Astrocyte (in vitro differentiated cells and primary cell): ENCODE measurements at places on chromosomes 4 and X. TPM values are rescaled to one million over a fixed set of nuclear protein-coding genes. Genes with fewer than 3 reads are reported as not detected.
A peak's percentile ranks its signal among the peaks of the same experiment; 100 is the strongest.

GRCh38 chr4:1703867-1704266 is 8.3 kb downstream of the SLBP start:
- H3K36me3 ChIP-seq: peaks cover 21% of the 10 kb centered on the region
- no peak overlapping the region for H3K27ac ChIP-seq
- H3K4me3 ChIP-seq: no peak overlapping the region

- H3K4me1 ChIP-seq: peaks cover under 1% of the 10 kb centered on the region
- H3K4me3 ChIP-seq: no peak overlapping the region
- H3K27ac ChIP-seq: no peak overlapping the region
- no peaks in the 10 kb centered on the region for H3K36me3 ChIP-seq
- H3K27me3 ChIP-seq: no peaks in the 10 kb centered on the region
Observed at GRCh38 chr4:6634746-6635145, 5.7 kb upstream of the MRFAP1 start.

- no peaks in the 10 kb centered on the region for H3K36me3 ChIP-seq
- no peak for DNase-seq
- no peak overlapping the region for H3K4me3 ChIP-seq
Observed at GRCh38 chr4:24675721-24676389, 91.5 kb upstream of the DHX15 start.

DNA sequence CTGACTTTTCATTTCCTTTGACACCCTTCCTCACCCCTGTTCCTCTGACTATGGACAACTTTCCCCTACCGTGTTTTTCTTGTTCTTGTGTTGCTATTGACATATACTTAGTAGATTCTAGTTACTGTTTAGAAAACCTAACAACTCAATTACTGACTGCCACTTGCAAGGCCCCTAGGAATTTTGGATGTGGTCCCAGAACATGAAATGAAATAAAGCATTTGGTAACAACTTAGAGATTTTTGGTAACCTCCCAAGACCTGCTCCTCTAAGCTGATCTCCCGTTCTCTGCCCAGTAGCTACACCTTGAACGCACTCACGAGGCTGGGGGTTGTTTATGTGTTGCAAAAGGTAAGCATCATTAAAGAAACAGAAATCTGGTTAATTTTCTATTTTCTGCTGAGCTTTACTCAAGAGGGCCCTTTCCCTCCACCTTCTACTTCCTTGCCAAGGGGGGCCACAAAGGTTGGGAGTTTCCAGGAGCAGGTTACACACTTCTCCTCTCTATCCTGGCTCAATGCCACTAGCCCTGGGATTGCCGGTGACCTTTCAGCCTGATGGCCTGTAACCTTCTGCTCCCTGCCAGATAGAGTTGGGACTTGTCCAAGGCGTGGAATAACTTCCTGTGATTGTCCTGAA is 20.5 kb downstream of the GAB3 start:
- H3K27me3 ChIP-seq: no peaks in the 10 kb centered on the region
- H3K36me3 ChIP-seq: no peaks in the 10 kb centered on the region
- H3K4me1 ChIP-seq: peaks cover 64% of the 10 kb centered on the region
- no peak overlapping the region for H3K27ac ChIP-seq
- H3K4me3 ChIP-seq: no peak overlapping the region

DNA sequence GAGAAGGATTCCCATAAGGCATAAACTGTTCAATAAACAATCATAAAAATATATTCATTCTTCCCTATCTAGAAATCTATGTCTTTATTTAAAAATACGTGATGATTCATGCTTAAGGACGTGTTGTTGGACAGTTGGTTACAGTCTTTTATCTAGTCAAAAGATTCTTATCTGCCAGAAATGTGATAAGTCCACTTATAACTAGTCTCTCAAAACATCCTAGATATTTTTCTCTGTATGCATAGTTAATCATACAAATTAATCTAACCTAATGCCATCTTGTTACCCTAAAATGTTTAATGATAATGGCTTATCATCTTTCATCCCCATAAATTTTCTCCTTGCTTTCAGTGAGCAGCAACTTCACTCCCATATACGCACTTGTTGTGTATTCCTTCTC is 89.0 kb downstream of the SLC39A8 start:
- no peaks in the 10 kb centered on the region for H3K27me3 ChIP-seq
- no peaks in the 10 kb centered on the region for H3K36me3 ChIP-seq
- no peaks in the 10 kb centered on the region for H3K4me1 ChIP-seq
- no peak overlapping the region for H3K27ac ChIP-seq
- DNase-seq: no peak
- H3K4me3 ChIP-seq: no peak overlapping the region

DNA sequence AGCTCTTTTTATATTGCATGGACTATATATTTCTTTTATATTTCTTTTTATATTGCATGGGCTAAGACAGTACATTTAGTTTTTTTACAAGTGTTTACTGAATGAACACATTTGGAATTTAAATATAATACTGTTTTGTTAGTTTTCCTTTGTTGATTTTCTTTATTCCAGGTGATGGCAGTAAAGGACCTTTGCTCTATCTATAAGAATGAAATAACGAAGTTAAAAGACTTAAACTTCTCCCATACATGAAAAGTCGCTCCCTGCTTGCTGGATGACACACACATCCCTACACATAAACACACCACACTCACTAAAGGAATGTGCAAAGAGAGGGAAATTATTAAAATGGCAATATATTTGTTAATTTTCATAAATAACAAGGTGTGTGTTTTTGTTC is 102.5 kb upstream of the ANXA10 start:
- H3K36me3 ChIP-seq: no peaks in the 10 kb centered on the region
- no peaks in the 10 kb centered on the region for H3K4me1 ChIP-seq
- no peak for DNase-seq
- H3K27ac ChIP-seq: no peak overlapping the region

GRCh38 chr4:42627885-42628646 is 28.8 kb downstream of the ATP8A1 start:
- no peaks in the 10 kb centered on the region for H3K36me3 ChIP-seq
- no peak for DNase-seq
- H3K27ac ChIP-seq: no peak overlapping the region

GRCh38 chr4:81351654-81352445 is 119.9 kb downstream of the RASGEF1B start:
- no peaks in the 10 kb centered on the region for H3K4me1 ChIP-seq
- H3K36me3 ChIP-seq: no peaks in the 10 kb centered on the region
- H3K4me3 ChIP-seq: no peak overlapping the region
- no peaks in the 10 kb centered on the region for H3K27me3 ChIP-seq

- no peaks in the 10 kb centered on the region for H3K27me3 ChIP-seq
- no peaks in the 10 kb centered on the region for H3K4me1 ChIP-seq
- H3K27ac ChIP-seq: no peak overlapping the region
- DNase-seq: no peak
Observed at GRCh38 chr4:53026233-53026632, 164.1 kb downstream of the RASL11B start.

GRCh38 chrX:17226736-17227135 is 148.3 kb upstream of the NHS start:
- no peaks in the 10 kb centered on the region for H3K27me3 ChIP-seq
- no peak overlapping the region for H3K27ac ChIP-seq
- no peaks in the 10 kb centered on the region for H3K4me1 ChIP-seq
- no peak for DNase-seq
- no peak overlapping the region for H3K4me3 ChIP-seq

DNA sequence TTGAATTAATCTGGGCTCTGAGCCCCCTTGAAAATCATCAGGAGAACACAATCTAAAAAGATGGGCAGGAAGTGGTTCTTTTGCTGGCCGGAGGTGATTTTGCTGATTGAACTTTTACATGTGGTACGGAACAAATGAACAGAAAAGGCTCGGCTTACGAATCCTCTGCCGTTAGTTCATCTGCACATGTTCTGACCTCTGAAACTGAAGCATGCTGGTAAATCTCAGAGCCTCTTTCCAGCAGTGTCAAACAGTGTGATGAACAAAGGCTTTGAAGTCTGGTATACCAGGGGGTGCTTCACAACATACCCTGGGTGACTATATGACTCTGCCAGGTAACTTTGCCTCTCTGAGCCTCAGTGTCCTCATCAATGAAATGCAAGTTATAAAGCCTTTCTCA is 194.2 kb upstream of the C1QTNF7 start:
- peaks cover 4% of the 10 kb centered on the region for H3K27me3 ChIP-seq
- peak overlapping the region; percentile 89 for H3K27ac ChIP-seq
- H3K4me1 ChIP-seq: peaks cover 44% of the 10 kb centered on the region
- no peaks in the 10 kb centered on the region for H3K36me3 ChIP-seq

DNA sequence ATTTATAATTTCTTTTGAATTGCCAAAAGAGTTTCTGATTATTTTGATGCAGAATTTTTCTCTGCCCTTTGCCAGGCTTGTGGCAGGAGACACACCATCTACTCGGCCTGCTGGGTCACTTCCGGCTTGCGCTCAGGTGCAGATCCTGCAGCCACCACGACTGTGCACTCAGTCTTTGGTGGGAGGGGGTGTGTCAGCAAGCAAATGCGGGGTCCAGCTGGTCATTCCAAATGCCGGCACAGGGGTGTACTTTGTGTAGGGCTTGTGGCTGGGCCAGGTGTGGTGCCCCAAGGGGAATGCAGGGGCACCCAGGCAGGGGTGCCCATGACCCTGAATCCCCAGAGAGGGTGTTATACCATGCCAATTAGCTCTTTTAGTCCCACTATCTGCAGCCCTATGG is 673.0 kb downstream of the TLL1 start:
- no peak for DNase-seq
- H3K4me1 ChIP-seq: no peaks in the 10 kb centered on the region
- H3K4me3 ChIP-seq: no peak overlapping the region
- H3K36me3 ChIP-seq: no peaks in the 10 kb centered on the region
- no peak overlapping the region for H3K27ac ChIP-seq

- peaks cover 53% of the 10 kb centered on the region for H3K27me3 ChIP-seq
- no peak for DNase-seq
- H3K36me3 ChIP-seq: no peaks in the 10 kb centered on the region
- no peaks in the 10 kb centered on the region for H3K4me1 ChIP-seq
Observed at GRCh38 chr4:1406981-1407656, 877 bp upstream of the NKX1-1 start.

GRCh38 chrX:72142094-72142793 is 10.5 kb upstream of the RTL5 start:
- DNase-seq: peak; percentile 57
- no peaks in the 10 kb centered on the region for H3K4me1 ChIP-seq
- no peaks in the 10 kb centered on the region for H3K36me3 ChIP-seq
- no peaks in the 10 kb centered on the region for H3K27me3 ChIP-seq
- H3K4me3 ChIP-seq: no peak overlapping the region
- no peak overlapping the region for H3K27ac ChIP-seq

The DTHD1 gene
- total RNA-seq: not detected in 2 replicates

The SRPX gene
- total RNA-seq: 60.1 and 67.7 TPM in 2 replicates

The RBMXL3 gene
- not detected in 2 replicates for total RNA-seq

The BTC gene
- 0.20 and 0.26 TPM in 2 replicates for total RNA-seq

The MAGEA9B gene
- not detected in 2 replicates for total RNA-seq

The FATE1 gene
- not detected in 2 replicates for total RNA-seq

The MED14 gene
- 79.5 and 79.9 TPM in 2 replicates for total RNA-seq

The CCDC120 gene
- 6.3 and 8.2 TPM in 2 replicates for total RNA-seq

The APLN gene
- 0.62 and 2.1 TPM in 2 replicates for total RNA-seq
